ENCODE measurements at places on chromosomes 12 and 14.

GRCh38 chr12:98817742-98818141 is 172.7 kb downstream of the APAF1 start:
- no peak for DNase-seq

GRCh38 chr12:94147991-94148738 is at the start of gene PLXNC1:
Gene PLXNC1 (plus strand): TSS chr12:94148577. CDS start chr12:94148972, 395 bp downstream.
- peak; percentile 63 for DNase-seq

- DNase-seq, result no peak
Measured at GRCh38 chr12:6313326-6313940, 3.0 kb downstream of the PLEKHG6 start.

GRCh38 chr12:57629897-57630471 is 3.0 kb downstream of the B4GALNT1 start:
- DNase-seq, result no peak

- DNase-seq, result peak; percentile 58
Measured at GRCh38 chr12:53232646-53233461, 845 bp upstream of the RARG start.

DNA sequence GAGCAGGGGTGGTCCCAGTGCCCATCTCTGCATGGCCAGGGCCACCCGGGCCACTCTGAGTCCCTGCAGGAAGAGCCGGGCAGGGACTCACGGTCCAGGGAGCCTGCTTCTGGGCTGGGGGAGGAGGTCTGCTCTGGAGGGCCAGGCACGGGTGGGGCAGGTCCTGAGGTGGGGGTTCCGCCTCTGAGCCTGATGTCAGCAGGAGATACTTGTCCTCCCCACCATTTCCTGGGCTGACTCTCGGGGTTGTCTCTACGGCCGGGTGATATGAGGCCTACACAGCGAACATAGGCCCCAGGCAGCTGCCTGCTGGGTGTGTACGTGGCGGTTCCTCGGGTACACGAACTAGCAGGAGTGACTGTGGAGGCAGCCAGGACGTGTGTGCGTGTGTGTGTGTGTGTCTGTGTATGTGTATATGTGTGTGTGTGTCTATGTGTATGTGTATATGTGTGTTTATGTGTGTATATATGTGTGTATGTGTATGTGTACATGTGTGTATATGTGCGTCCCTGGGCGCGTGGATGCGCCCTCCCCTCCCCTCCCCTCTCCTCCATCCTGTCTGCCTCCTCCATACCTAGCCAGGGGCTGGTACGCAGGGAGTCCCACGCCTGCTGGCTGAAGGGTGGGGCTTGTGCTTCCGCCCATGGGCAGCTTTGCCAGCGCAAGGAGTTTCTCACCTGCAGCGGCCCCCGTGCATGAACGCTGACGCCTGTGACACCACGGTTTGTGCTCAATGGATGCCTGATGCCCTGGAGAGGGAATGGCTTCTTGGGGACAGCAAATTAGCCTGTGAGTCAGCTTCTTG is 30.4 kb upstream of the TRAF3 start:
- DNase-seq, result no peak

- no peak for DNase-seq
Measured at GRCh38 chr12:109741970-109742703, 28.5 kb downstream of the FAM222A start.

- peak; percentile 89 for DNase-seq
Measured at GRCh38 chr14:68688872-68689371, 103.9 kb downstream of the ZFP36L1 start.

- DNase-seq, result no peak
Measured at GRCh38 chr12:56234746-56235436, 5.0 kb downstream of the SLC39A5 start.

- DNase-seq, result peak; percentile 92
Measured at GRCh38 chr12:70774055-70774454, 136.8 kb upstream of the PTPRB start.

DNA sequence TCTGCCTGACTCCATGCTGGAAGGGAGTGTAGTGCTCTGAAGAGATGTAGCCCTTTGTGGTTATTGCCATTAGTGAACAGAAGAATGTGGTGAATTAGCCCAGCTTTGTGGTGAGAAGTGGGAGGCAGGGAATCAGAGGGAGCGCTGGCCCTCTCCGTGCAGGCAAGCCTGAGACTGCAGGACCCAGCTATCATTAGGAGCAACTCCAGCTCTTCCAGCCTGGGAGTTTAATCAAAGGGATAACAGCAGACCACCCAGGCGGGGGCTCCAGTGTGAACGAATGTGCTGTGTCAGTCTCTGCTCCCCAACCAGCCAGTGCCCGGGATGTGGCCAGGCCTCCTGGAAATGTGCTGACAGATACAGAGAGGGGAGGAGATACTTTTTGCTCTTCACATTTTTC is 142.7 kb downstream of the TTLL5 start:
- DNase-seq, result peak; percentile 86

DNA sequence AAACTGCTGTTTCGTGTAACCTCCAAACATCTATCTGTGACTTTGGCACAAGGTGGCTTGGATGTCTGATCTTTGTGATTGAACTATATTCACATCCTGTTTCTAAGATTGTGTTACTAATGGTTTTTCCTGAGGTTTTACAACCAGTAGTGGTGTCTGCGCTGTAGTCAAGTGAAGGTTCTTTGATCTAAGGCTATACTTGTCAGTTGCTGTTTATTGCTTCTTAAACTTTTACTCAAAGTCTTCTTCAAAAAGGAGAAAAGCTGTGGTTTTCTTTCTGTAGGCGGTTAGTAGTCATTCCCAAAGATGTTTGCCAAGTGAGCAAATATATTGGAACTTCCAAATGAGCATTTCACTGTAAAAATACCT is 12.3 kb upstream of the CALM1 start:
- no peak for DNase-seq

GRCh38 chr12:54661048-54661447 is 12.9 kb upstream of the DCD start:
- no peak for DNase-seq

DNA sequence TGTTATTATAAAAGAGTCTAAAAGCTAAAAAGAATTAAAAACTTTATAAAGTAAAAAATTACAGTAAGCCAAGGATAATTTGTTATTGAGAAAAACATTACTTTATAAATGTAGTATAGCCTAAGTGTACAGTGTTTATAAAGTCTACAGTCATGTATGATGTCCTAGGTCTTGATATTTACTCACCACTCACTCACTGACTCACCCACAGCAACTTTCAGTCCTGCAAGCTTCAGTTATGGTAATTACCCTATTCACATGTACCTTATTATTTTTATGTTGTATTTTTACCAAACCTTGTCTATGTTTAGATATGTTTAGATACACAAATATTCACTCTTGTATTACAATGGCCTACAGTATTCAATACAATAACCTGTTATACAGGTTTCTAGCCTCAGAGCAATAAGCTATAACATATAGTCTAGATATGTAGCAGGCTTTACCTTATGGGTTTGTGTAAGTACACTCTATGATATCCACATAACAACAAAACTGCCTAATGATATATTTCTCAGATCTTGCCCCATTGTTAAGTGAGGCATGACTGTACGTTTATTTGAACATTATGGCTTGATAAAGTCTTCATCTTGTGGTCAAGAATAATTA is 113.7 kb upstream of the KITLG start:
- no peak for DNase-seq

GRCh38 chr14:74628418-74628817 is 16.4 kb upstream of the LTBP2 start:
- DNase-seq, result no peak

Measured in fibroblast of skin of scalp (primary cell).